ENCODE measurements at places on chromosomes 12 and 14. TPM values are rescaled to one million over a fixed set of nuclear protein-coding genes. Genes with fewer than 3 reads are reported as not detected.

- DNase-seq, result no peak
These were observed 225.7 kb downstream of the NUAK1 start for GRCh38 chr12:105912882-105913678.

- peak; percentile 12 for DNase-seq
These were observed 1.8 kb downstream of the XRCC3 start for GRCh38 chr14:103713304-103714062.

DNA sequence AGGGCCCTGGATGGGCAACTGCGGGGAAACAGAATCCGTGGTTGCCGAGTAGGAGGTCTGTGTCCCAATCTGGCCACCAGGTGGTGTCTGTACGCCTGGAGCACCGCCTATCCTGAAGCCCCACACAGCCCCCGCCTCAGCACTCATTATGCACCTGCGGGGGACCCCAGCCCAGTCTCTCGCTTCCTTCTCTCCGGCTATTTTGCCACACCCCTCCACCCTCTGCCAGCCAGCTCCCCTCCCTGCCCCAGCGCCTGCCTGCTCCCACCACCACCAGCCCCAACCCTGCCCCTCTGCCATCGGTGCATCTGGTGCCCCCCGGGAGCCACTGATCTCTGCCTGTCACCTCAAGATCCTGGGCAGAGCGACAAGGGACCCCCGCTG, 2.2 kb upstream of the NXPH4 start:
- DNase-seq, result peak; percentile 86

DNA sequence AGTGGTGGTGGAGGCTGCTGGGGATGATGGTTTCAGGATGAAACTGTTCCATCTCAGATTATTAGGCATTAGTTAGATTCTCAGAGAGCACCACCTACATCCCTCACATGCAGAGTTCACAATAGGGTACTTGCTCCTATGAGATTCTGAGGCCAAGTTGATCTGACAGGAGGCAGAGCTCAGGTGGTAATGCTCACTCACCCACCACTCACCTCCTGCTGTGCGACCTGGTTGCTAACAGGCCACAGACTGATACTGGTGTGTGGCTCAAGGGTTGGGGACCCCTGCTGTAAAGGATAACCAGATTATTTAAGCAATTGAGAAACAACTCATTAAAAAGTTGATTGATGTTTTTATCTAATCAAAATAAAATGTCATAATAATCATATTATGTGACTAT, 248.5 kb downstream of the RERGL start:
- no peak for DNase-seq

DNA sequence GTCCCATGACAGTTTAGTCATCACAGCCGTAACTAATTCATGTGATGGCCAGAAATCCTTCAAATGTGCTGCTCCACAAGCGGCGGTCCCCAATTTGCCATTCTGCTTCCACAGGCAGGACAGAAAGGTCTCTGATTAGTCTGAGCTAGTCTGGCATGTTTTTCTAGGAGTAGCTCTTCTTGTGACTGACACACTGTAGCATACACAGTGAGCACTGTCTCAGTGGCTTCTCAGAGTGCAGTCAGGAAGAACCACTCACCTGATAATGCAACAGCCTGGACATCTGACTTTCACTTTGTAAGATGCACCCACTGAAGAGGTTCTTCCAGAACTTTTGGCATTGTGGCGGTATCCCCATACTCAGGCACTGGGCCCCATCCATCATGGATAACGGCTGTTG, 1266.2 kb downstream of the TMEM121 start:
- DNase-seq, result no peak

Gene KCNK10
- total RNA-seq, result not detected

Gene GATC
- total RNA-seq, result 32.2 TPM
